Activated CD8-positive, alpha-beta memory T cell treated with anti-CD3 and anti-CD28 coated beads for 1 hour (primary cell): ENCODE measurements at places on chromosomes 2 and 18.
A peak's percentile ranks its signal among the peaks of the same experiment; 100 is the strongest.

DNA sequence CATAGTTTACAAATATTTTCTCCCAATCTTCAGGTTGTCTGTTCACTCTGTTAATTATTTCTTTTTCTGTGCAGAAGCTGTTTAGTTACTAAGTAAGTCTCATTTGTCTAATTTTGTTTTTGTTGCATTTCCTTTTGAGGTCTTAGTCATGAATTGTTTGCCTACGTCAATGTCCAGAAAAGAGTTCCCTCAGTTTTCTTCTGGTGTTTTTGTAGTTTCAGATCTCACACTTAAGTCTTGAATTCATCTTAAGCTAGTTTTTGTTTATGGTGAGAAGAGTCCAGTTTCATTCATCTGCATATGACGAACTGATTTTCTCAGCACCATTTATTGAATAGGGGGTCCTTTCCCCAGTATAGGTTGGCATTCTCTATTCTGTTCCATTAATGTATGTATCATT is 1252.2 kb upstream of the TMEFF2 start:
- DNase-seq: no peak

DNA sequence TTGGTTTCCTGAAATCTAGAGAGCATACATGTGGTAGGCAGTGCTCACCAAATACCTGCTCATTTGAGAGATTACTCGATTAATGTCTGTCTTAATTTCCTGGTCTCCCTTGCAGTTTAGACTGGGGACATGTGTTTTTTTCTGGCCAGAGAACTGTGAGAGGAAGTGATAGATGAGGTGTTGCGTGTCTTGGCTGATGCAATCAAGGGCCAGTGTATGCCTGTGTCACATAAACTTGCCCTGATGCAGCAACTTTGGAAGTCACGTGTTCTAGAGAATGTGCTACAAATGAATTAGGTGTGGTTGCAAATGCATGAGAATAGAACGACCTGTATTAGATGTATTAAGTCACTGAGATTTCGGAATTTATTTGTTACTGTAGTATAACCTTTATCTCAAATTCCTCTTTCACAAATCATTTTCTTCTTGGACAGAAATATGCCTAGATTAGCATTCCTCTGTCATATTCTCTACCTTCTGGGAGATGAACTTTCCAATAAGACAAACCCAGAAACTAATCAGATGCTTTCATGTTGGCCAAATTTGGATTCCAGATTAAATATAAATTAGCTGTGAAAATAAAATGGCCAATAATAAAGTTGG is 9.9 kb upstream of the IL1A start:
- DNase-seq: no peak

DNA sequence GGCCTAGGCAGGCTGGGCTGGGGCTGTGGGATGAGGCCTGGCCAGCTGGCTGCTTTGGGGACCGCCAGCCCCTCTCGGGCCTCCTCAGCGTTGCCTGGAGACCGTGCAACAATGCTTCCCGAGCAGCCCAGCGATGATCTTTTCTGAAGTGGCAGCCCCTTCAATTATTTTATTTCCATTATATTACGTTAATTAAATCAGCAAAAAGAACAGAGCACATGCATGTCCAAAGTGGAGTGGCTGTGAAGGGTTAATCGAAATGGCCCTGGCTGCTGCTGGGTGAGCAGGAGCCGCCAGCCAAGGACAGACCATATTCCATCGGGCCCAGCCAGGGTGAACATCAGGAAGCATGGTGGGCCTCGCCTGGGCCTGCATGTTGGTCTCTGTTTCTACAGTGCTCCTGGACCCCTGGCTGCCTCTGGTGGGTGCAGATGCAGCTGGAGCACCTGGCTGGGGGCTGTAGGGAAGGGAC is 245.5 kb downstream of the MYCN start:
- DNase-seq: no peak

DNA sequence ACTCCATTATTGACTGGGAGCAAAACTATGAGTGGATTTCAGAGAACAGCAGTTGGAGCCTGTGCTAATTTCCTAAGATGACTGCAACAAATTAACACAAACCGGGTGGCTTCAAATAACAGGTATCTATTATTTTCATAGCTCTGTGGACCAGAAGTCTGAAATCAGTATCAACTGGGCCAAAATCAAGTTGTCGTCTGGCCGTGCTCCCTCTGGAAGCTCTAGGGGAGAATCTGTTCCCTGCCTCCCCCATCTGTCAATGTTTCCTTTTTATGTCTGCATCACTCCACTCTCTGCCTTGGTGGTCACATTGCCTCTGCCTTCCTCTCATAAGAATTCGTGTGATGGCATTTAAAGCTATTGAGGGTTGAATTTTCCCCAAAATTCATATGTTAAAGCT is 269.8 kb downstream of the TMX3 start:
- no peak for DNase-seq

DNA sequence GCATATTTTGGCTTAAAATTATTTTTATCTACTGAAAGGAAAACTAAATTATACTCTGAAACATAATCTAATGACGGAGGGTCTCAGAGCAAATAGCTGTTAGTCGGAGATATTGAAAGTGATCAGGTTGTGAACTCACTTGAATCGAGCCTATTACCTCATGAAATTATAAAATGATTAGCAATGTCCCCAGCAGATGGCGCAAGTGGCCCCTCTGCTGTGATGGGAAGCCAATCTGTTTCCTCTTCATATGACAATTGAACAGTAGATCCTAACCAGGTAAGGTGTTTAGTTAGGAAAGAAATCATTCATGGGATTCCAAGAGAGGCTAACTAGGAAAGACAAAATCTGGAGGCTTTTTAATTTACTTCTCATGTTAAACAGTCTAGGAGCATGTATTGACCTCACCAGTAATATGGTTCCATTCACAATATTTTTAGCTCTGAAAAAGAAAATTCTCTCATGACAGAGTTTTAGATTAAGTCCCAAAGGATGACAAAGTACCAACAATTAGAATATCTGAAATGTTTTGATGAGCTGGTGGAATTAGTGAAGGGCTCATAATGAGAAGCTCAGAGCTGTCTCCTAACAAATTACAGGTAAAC is 29.9 kb upstream of the MPPE1 start:
- DNase-seq: peak; percentile 41

- DNase-seq: no peak
Observed at GRCh38 chr2:101502095-101502494, 27.2 kb upstream of the RFX8 start.

GRCh38 chr2:236240228-236240990 is 23.8 kb downstream of the ASB18 start:
- DNase-seq: no peak

DNA sequence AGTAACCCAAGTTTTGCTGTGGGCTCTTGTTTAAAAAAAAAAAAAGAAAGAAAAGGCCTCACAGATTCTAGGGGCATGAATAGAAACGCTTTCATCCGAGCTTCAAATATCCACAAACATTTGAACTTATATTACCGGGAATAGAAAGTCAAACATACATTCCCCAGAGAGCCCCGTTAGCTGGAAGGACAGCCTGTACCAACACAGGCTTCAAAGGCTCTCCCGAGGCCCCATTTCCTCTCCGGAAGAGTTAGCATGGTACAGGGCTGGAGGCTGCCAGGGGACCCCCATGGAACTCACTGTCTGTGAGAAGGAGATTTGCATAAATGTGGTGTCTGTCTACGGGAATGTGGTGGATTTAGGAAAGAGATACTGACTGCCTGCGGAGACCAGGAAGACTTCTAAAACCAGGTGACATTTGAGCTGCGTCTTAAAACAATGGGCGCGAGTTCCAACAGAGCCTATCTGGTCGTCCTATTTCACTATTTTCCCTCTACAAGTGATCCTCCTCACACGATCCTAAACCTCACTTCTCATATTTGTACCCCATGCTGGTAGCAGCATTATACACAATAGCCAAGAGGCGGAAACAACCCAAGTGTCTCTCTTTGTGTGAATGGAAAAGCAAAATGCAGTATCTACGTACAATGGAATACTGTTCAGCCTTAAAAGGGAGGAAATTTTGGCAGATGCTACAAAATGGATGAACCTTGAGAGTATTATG is 820 bp upstream of the MATN3 start:
- no peak for DNase-seq

- no peak for DNase-seq
Observed at GRCh38 chr2:241906826-241907570, 37.5 kb downstream of the RTP5 start.
